Effector memory CD8-positive, alpha-beta T cell (primary cell): ENCODE measurements at places on chromosomes 1 and 21.

- DNase-seq, result no peak
Observed at GRCh38 chr1:206672844-206673758, 11.6 kb upstream of the MAPKAPK2 start.

DNA sequence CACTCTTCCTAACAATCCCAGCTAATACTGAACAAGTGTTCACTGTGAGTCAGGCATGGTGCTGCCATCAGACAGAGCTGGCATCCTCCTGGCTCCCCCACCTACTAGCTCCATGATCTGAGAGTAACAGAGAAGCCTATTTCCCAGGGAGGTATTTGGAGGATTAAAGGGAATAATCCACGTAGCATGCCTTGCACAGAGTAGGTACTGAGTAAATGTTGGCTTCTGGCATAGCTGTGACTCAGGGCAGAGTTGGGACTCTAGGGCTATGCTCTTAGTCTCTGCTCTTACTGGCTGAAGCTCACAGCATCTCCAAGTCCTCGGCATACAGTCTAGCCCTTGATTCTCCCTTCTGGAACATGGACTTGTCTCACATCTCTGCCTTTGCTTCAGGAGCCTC, 8.2 kb downstream of the ARHGEF19 start:
- DNase-seq, result no peak

DNA sequence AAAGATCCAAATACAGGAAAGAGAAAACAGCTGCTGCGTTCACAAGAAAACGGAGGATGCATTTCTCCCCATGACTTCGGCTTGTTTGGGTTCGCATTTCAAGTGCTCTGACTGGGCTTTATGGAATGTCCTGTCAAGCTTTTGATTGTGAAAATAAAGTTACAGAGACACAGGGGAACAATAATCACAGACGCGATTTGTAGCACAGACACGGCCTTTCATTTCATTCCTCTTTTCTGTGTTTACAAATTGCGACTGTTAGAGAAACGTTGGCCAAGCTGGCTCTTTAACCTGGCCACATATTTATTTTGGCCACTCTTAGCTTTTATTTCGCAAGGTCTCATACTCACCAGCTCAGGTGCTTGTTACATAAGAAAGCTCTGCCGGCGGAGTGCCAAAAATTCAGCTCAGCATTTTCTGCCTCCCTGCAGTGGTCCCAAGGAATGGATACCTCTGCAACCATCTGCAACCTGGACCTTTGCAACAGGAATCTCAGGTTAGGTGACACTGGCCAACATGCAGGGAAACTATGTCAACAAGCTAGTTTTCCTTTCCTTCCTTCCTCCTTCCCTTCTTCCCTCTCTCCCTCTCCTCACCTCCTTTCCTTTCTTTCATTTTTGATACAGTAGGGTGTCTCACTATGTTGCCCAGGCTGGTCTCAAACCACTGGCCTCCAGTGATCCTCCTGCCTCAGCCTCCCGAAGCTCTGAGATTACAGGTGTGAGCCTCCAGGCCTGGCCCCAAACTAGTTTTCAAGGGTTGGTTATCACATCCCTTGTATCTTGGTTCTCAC, 58.2 kb upstream of the SLC45A1 start:
- no peak for DNase-seq

DNA sequence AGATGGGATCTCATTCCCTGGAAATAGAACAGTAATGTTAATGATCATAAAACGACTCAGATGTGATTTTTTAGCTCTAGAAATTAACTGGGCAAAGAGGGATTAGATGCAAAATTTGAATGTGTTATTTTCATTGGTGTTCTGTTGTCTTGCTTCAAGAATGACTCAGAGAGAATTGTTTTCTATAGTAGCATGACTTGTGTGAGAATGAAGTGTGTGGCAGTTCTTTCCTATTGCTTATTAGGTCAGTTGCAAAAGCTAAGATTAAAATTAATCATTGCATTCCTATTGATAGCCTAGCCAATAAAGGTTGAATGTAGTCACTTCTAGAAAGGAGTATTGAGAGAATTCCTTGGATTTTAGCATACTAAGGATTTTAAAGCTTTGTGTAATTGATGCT, 22.9 kb downstream of the SPEN start:
- no peak for DNase-seq

- no peak for DNase-seq
Observed at GRCh38 chr1:53390261-53390660, 62.4 kb upstream of the LRP8 start.

DNA sequence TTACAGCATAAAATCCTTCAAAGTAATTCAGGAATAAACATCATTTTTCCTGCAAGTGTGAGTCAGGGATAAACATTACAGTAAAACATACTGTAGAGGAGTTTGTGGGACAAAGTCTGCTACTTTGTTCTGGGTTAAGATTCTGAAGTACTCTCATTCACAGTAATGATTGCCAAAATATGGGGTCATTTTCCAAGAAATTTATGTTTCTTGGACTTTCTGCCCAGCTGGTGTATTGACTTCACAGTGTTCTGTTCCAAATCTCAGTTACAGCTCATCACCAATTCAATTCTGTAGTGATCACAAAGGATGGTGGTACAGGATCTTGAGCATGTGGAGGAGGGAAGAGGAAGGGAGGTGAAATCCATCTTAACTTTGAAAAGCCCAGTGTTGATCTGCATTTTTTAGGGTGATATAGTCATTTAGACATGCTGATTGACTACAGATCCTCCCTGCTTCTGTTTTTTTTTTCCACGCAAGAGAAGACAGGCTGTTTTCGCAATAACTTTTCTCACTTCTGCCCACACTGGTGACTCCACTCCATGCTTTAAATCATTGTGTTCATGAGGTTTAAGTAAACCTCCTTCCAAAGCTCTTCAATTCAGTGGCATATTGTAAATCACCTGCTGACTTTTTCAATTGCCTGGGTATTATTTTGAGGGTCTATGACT, 60.4 kb upstream of the C1orf53 start:
- DNase-seq, result no peak

DNA sequence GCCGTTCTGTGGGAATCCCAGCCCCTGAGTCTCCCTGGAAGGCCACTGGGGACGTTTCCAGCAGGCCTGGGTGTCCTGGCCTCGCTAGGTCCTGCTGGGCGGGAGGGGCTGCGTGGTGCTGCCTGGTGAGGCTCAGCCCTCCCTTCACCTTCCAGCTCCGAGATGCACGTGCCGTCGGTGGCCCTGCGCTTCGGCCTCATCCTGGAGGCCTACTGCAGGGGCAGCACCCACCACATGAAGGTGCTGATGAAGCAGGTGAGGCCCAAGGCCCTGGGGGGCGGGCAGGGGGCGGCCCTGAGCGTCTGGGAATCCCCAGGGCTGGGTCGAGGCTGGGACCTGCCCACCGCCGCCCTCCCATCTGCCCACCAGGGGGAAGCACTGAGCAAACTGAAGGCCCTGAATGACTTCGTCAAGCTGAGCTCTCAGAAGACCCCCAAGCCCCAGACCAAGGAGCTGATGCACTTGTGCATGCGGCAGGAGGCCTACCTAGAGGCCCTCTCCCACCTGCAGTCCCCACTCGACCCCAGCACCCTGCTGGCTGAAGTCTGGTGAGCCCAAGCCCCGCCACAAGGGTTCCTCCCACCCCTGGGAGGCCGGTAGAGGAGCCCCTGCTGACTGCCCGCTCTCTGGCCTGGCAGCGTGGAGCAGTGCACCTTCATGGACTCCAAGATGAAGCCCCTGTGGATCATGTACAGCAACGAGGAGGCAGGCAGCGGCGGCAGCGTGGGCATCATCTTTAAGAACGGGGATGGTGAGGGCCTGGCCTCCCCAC, 70.3 kb downstream of the PIK3CD start:
- peak; percentile 82 for DNase-seq

DNA sequence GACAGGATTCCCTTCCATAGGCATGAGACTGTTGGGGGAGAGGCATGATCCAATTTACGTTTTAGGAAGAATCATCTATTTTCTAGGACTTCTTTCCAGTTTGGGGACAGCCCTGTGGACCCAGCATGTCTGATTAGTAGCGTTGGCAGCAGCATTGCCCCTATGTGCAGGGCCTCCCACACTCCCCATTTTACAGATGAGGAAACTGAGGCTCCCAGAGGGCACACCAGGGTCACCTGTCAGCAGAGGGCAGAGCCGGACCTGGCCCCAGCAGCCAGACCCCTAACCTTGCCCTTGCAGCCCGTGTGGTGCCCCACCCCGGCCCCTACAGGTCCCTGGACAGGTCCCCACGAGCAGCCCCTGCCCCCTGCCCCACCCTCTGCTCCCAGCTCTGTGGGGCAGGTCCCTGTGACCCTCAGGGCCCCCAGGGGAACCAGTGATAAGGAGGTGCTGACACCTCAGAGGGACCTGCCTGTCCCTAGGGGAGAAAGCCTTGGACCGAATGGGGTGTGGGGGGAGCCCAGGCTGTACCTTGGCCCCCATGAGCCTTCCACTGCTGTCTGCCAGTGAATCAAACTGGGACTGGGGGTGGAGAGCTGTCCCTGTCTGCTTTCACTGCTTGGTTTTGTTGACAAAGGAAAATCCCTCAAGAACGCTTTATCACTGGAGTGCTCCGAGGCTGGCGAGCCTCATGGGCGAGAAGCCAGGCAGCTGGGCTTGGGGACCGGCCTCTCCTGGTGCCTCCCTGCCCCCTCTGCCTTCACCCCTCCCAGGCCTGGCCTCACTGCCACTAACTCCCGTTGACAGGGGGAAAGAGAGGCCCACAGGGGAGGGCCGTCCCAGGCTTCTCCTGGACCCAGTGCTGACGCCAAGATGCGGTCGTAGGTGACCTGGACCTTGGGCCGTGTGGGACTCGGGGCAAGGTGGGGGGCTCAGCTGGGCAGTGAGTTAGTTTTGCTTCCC, 39.4 kb upstream of the CCDC27 start:
- no peak for DNase-seq

- no peak for DNase-seq
Observed at GRCh38 chr1:25469177-25469576, 38.5 kb downstream of the MACO1 start.

DNA sequence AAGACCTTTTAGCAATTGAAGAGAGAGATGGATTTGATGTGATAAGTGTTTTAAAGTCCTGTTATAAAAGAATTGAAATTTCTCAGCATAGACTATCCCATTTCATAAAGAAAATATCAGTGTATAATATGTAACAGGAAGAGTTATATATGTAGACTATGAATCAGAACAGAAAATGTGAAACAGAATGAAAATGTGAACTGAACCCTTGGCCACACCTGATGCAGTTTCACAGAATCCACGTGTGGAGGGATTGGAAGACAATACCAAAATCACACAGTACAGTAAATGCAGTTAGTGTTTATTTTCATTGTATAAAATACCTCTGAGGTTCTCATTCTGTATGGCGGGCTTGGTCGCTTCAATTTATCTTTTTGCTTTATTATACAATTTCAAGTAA, 9.9 kb upstream of the SLAMF1 start:
- DNase-seq, result no peak

DNA sequence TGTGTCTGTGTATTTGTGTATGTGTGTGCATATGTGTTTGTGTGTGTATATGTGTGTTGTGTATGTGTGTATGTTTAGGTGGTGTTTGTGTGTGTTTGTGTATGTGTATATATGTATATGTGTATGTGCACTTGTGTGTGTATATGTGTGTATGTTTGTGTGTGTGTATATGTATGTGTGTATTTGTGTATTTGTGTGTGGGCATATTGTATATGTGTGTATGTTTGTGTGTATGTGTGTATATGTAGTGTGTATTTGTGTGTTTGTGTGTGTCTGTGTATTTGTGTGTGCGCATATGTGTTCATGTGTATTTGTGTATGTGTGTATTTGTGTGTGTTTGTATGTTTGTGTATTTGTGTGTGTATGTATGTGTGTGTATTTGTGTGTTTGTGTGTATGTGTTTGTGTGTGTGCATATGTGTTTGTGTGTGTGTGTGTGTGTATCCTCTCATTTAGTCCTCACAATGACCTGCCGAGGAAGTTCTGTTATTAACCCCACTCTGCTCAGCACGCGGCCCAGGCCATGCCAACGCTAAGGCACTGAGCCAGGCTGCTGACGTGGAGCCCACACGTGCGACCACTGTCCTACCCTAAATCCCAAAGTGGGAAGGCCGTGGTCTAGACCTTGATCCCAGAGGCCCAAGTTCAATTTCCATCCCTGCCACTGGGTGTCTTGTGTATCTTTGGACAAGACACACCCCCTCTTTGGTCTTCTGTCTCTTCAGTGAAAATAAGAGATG, 43.2 kb upstream of the TMEM51 start:
- no peak for DNase-seq

DNA sequence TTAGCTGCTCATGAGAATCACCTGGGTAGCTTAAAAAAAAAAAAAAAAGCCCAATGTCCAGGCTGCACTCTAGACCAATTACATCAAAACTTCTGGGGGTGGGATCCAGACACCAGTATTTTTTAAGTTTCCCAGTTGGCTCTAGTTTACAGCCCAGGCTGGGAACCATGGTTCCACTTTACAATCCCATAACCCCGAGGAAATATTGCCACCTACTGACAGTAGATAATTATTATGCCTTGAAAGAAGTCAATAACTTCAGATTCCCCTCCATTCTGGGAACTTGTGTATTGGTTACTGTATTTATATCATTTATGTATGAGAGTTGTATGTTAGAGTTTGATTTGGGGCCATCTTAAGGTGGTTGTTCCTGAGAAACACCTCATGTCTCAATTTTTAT, 100.2 kb downstream of the SPATA46 start:
- DNase-seq, result no peak

DNA sequence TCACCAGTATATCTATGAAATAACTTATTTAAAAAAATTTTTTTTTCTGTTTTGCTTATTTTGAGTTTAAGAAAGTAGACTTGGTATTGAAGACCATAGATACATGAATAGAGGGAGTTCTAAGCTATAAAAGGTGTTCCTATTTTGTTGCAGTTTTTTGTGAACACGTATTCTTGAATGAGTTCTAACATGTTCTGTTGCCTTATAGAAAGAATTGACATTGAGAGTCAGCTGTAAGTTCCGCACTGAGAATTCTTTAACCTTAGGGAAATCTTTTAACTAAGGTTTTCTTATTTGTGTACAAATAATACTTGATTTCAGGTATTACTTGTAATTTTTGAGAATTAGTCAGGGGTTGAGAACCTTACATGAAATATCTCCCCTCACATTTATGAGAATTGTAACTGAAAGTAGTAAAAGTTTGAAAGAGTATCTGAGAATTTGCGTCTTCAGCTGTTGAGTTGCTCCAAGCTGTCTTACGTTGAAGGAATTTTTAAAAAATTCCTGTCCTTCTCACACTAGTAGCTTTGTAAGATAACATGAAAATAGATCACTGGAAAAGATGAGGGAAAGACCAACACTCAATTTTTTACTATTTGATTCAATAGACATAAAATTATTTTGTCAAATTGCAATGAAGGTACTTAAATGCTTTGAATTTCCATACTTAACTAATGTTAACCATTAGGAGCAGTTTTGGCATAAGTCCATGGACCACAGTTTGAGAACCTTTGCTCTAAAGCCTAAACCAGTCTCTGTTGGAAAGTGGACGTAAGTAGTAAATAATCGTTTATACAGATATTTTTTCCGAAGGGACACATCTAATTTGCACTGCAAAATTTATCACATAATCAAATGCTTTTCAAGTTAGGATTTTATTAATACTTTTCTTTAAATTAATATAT, 3.8 kb downstream of the DR1 start:
- no peak for DNase-seq
